SJCRH30 (cell line): ENCODE measurements at places on chromosomes 1 and 21. TPM values are rescaled to one million over a fixed set of nuclear protein-coding genes. Genes with fewer than 3 reads are reported as not detected.

KRTAP13-2 gene
- total RNA-seq = not detected in 2 replicates

SELP gene
- total RNA-seq = not detected in 2 replicates

DNA sequence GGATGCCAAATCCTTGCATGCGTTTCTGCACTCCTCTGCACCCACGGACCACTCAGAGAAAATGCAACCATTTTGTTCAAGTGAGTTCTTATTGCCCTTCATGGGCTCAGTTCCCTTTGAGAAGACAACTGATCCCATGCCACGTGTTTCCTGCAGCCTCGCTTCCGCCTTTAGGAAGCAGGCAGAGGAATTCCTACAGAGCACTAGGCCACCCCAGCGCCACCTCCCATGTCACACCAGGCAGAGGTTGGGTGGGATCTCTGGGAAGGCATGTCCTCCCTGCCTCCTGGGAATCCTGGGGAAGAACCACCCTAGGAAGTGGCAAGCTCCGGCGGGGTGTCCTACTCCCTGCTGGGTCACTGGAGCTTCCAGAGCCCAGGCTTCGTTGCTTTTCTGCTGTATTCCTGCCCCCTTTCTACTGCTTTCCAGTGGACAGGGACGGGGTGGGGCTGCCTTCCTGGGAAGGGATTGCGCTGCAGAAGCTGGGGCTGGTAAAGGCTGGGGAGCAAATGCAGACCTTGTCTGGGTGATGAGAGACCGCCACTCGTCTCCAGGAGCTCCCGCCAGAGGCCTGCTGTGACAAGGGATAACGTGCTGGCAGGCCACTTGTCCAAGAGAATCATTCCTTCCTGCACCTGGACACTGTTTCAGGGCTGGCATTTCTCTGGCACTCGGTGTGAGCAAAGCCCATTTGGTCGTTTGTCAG lies 478.2 kb upstream of the VAMP3 start:
- peaks cover 45% of the 10 kb centered on the region for H3K4me1 ChIP-seq
- no peak overlapping the region for H3K4me3 ChIP-seq
- no peaks in the 10 kb centered on the region for H3K36me3 ChIP-seq
- peak overlapping the region; percentile 80 for H3K27ac ChIP-seq
- DNase-seq = no peak

- H3K4me1 ChIP-seq = no peaks in the 10 kb centered on the region
- H3K27me3 ChIP-seq = no peaks in the 10 kb centered on the region
- H3K36me3 ChIP-seq = peaks cover 12% of the 10 kb centered on the region; the same call in 1 of the 2 replicates
- no peak overlapping the region for H3K27ac ChIP-seq
- no peak overlapping the region for H3K4me3 ChIP-seq
Measured at GRCh38 chr1:154988058-154988954, 5.1 kb upstream of the LENEP start.

DNA sequence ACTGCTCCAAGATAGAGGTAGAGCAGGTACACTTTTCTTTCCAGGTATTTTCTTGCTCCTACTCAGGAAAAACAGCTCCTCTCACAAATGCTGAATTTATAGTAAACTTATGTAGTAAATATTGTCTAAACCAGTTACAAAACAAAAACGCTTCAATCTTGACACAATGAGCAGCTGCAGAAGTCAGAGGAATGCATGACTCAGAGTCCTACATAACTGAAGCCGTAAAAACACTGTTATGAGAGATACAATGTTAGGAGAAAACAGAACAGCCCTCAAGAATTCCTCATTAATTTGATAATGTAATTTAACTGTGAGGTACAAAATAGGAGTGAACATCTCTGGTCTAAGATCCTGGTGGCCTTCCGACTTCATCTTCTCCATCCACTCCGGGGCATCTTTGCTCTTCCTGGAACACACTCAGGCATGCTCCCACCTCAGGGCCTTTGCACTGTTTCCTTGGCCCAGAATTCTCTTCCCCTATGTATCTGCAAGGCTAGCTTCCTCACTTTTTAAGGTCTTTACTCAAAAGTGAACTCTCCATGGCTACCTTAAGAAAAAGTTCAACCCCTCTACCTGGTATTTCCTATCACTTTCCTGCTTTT lies 138.5 kb downstream of the SLC45A1 start:
- no peaks in the 10 kb centered on the region; the same call in 1 of the 2 replicates for H3K36me3 ChIP-seq
- peak; percentile 40 for DNase-seq
- H3K27me3 ChIP-seq = no peaks in the 10 kb centered on the region
- no peak overlapping the region for H3K4me3 ChIP-seq
- H3K27ac ChIP-seq = peak overlapping the region; percentile 87
- peaks cover 48% of the 10 kb centered on the region for H3K4me1 ChIP-seq

DNA sequence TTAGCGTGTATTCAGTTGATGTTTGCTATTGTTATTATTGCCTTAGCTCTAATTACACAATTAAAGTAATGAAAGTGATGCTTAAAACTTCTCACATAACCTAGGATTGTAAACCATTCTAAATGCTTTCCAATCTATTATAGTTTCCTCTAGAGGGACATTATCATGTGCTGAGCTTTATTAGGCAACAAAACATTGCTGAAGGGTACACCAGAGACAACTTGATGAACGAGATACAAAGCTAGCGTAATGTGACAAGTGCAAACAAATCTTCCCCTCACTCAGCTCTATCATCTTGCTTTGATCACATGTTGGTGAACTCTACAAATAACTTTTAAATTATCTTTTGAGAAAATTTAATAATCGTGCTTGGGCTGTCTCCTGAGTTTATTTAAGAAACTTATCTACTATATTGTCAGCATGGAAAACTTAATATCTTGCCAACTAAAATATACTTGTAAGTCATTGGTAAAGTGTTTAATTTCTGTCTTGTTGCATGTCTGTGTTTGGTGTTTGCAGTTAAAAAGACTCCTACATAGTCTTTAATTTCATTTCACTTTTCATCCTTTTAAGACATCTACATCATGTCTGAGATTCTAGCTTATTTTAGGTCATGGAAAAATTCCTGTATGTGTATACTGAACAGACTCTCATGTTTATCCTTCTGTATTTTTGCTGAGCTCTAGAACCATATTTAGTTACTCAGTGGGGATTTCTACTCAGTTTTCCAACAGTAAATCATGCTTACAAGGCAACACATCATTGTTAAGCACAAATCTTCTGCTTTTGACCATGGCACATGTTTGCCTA lies 104.2 kb upstream of the ADAMTS5 start:
- H3K4me3 ChIP-seq = no peak overlapping the region
- no peaks in the 10 kb centered on the region for H3K36me3 ChIP-seq
- DNase-seq = no peak
- no peak overlapping the region for H3K27ac ChIP-seq
- no peaks in the 10 kb centered on the region for H3K4me1 ChIP-seq

DNA sequence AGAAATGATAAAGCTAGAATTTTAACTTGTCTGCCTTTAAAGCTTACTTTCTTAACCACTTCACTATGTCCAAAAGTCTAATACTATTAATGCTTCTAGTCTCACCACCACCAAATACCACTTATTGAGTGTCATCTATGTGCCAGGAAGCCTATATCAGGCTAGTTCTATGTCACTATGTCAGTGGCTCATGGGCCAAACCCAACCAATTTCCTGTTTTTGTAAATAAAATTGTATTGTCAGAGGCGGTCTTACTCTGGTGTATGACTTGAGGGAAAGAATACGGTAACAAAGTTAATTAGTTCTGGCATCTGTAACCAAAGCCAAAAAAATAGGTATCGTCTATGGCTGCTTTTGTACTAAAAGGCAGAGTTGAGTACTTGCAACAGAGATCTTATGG lies 14.8 kb downstream of the F5 start:
- no peak overlapping the region for H3K27ac ChIP-seq
- H3K4me1 ChIP-seq = no peaks in the 10 kb centered on the region
- no peak for DNase-seq
- H3K4me3 ChIP-seq = no peak overlapping the region

DNA sequence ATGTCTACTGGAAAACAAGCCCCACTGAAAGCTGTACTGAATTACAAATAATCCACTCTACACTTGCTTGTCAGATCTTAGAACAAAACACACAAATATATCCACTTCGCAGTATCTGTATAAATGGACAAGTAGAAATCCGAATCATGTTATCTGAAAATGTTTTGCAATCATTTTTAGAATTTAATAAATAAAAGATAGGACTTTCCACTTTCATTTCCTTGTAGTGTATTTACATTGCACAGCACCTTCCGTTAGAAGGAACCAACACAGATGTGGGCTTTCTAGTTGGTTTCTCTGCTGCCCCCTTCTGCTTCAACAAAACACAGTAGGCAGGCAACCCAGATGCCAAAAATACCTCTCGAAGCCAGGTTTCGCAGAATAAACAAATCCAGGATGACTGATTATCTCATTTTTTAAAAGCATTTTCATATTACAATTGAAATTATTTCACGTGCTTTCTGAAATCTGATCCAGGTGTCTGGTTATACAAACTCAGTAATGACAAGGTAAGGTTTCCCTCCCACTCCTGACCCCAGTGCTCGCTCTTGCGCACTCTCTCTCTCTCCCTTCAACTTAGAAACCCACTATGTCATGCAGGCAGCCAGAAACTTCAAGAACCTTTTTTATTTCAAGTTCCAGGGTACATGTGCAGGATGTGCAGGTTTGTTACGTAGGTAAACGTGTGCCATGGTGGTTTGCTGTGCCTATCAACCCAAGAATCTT lies 389.9 kb downstream of the SMYD3 start:
- no peaks in the 10 kb centered on the region for H3K27me3 ChIP-seq
- no peaks in the 10 kb centered on the region for H3K4me1 ChIP-seq
- no peak overlapping the region for H3K27ac ChIP-seq
- no peak overlapping the region for H3K4me3 ChIP-seq

DNA sequence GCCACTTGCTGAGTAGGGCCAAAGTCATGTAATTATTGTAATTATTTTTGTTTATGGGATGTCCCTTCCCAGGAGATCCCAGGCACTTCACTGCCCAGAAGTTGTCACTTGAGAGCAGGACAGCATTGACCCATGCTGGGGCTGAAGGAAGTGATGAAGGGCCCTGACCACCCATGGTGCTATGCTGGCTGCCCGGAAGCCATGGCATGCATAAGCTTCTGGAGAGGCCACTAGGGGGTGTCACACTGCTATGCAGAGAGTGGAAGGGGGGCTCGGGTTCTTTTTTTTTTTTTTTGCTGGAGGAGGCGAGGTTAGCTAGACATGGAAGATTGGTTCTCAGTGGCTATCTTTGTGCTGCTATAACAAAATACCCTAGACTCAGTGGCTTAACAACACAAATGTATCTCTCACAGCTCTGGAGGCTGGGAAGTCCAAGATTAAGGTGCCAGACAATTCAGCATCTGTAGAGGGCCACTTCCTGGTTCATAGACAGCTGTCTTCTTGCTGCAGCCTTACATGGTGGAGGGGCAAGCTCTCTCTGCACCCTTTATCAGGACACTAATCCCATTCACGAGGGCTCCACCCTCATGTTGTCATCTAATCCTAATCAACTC lies 84.9 kb downstream of the CNIH3 start:
- DNase-seq = peak; percentile 42
- no peak overlapping the region for H3K27ac ChIP-seq
- H3K4me1 ChIP-seq = no peaks in the 10 kb centered on the region
- H3K4me3 ChIP-seq = no peak overlapping the region

GRCh38 chr1:240800291-240800690 lies 188.3 kb upstream of the GREM2 start:
- no peak overlapping the region for H3K27ac ChIP-seq
- H3K4me3 ChIP-seq = no peak overlapping the region
- no peaks in the 10 kb centered on the region for H3K4me1 ChIP-seq
- H3K36me3 ChIP-seq = no peaks in the 10 kb centered on the region

DNA sequence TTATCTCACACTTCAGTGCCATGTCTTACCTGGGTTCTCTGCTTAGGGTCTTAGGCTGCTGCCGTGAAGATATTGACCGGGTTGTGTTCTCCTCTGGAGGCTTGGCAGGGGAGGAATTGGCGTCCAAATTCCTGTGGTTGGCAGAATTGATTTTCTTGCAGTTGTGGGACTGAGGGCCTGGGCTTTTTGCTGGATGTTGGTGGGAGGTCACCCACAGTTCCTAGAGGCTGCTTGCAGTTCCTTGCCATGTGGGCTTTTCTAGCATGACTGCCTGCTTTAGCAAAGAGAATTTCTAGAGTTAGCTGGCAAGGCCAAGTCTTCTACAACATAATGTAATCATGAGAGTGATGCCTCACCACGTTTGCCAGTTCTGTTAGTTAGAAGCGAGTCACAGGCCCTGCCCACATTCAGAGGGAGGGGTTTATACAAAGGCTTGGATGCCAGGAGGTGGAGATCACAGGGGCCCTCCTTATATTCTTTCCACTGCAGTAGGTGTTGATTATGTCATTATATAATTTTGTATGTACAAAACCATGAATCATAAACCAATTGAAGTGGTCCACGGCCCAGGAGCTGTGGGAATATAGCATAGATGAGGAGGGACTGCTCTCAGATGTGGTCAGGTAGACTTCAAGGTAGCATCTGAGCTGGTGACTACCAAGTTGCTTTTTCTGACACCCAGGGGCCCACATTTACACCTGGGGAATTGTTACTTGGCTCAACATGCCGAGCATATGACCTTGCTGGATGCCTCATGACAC lies 6.6 kb downstream of the UBL4B start:
- no peak overlapping the region for H3K4me3 ChIP-seq
- no peak for DNase-seq
- no peaks in the 10 kb centered on the region for H3K4me1 ChIP-seq
- H3K36me3 ChIP-seq = no peaks in the 10 kb centered on the region

DNA sequence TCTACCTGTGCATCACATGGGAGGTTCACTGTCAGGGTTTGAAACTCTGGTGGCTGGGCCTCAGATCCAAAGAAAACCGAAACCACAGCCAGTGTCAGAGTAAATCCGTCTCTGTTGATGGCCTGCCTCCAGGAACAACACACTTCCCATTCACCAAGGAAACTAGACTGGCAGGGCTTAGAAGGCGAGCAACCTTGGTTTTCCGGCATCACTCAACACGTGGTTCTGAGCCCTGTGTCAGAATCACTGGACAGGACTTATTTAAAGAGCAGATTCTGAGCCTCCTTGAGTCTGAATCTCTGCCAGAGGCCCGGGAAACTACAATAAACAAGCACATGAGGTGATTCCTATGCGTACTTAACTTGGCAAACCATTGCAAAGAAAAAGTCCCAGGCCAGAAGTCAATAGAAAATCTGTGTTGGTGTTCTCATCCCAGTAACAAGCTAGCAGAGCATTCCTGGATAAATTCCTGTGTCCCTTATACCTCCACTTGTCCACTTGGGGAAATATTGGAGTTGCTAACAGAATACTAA lies 70.0 kb downstream of the KCTD3 start:
- no peak overlapping the region for H3K4me3 ChIP-seq
- H3K36me3 ChIP-seq = no peaks in the 10 kb centered on the region
- H3K27me3 ChIP-seq = no peaks in the 10 kb centered on the region; the same call in 1 of the 2 replicates
- peaks cover 2% of the 10 kb centered on the region; the same call in 1 of the 2 replicates for H3K4me1 ChIP-seq
- DNase-seq = no peak
- no peak overlapping the region for H3K27ac ChIP-seq

- no peak overlapping the region for H3K27ac ChIP-seq
- DNase-seq = peak; percentile 42
- H3K4me1 ChIP-seq = peaks cover 47% of the 10 kb centered on the region
- no peak overlapping the region for H3K4me3 ChIP-seq
- H3K27me3 ChIP-seq = no peaks in the 10 kb centered on the region
Measured at GRCh38 chr1:220908757-220909156, 29.5 kb downstream of the HLX start.
